Stimulated activated CD8-positive, alpha-beta memory T cell treated with anti-CD3 and anti-CD28 coated beads, Interleukin-4, amount 100 ng/mL, for 1 hour (primary cell): ENCODE measurements at places on chromosomes 4 and X.

GRCh38 chrX:53481093-53481492 is 46.9 kb upstream of the HSD17B10 start:
- no peak for DNase-seq

- DNase-seq, result no peak
Measured at GRCh38 chrX:71919431-71919830, 8.8 kb downstream of the NHSL2 start.

DNA sequence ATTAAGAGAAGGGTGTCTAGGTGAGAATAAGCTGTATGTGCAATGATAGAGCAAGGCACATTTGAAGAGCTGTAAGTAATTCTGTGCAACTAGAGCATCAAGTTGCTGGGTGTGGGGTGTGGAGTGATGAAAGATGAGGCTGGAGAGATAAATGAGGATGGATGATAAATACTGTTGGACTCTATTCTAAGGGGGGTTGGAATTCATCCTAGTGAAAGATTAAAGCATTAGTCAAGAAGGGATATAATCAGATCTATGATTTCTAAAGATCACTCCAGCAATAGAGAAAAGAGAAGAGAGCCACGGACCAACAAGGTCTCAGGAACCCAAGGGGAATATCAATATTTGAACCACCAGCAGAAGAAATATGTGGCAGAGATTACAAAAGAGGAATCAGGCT is 415.0 kb upstream of the RPS6KA3 start:
- DNase-seq, result no peak

GRCh38 chrX:111728096-111728495 is 47.1 kb downstream of the ALG13 start:
- DNase-seq, result no peak

GRCh38 chrX:40097141-40097503 is 636 bp downstream of the BCOR start:
- no peak for DNase-seq

GRCh38 chrX:121052122-121052521 is 4.7 kb downstream of the GLUD2 start:
- DNase-seq, result no peak

DNA sequence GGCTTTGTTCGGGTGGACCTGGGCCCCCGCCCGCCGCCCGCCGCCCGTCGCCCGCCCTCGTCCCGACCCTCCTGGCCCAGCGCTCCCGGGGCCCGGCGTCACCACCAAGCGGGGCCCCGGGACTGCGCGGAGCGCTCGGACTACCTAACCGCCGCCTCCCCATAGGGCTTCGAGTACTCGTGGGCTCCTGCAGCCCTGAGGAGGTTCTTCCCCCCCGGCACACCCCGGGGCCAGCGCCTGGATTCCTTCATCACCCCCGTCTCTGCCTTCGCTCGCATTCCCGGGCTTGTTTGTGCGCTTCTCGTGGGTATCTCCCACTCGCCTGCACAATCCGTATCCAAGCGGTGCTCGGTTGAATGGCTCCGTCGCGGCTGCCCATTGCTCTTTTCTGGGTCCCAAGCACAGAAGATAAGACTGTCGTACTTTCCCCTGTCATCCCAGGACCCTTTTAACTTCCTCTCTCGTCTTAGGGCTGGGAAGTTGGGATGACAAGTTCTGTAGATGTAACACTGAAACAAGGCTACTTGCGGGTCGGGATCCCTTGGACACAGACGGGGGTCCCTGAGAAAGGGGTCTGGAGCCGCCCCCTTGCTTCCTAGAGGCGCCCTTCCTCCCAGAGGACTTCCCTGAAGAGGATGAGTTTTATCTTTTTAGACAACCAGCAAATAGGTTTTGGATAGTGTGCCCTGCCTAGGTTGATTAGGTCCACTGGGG is 565 bp downstream of the MOB1B start:
- DNase-seq, result no peak

GRCh38 chr4:26441102-26441501 is 49.2 kb downstream of the CCKAR start:
- no peak for DNase-seq

- no peak for DNase-seq
Measured at GRCh38 chr4:16075975-16076757, 7.7 kb downstream of the PROM1 start.

GRCh38 chr4:18914182-18914581 is 892.6 kb upstream of the LCORL start:
- no peak for DNase-seq

DNA sequence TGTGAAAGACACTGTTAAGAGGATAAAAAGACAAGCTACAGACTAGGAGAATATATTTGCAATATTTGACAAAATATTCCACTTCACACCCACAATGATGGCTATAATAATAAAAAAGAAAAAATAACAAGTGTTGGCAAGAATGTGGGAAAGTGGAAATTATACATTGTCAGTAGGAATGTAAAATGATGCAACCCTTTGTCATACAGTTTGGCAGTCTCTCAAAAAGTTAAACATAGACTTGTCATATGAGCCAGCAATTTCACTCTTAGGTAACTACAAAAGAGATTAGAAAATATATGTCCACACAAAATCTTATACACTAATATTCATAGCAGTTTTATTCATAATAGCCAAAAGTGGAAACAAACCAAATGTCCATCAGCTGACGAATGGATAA is 5.2 kb upstream of the RADX start:
- DNase-seq, result no peak

DNA sequence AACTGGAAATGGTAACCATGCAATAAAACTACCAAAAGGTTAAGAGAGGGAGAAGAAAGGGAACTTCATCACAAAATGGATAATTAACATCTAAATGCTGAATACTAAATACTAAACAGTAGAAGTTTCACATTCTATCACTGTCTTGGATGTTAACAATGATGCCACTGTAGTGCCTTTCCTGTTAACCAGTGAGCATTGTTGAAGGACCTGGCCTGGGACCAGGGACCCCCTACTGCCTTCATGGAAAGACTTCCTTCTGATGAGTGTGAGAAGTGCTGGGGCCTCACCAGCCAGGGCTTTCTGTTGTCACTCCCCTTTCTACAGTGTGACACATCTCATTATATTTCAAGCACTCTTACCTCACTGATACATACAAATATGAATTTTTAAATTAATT is 739.3 kb upstream of the FTHL17 start:
- DNase-seq, result no peak

DNA sequence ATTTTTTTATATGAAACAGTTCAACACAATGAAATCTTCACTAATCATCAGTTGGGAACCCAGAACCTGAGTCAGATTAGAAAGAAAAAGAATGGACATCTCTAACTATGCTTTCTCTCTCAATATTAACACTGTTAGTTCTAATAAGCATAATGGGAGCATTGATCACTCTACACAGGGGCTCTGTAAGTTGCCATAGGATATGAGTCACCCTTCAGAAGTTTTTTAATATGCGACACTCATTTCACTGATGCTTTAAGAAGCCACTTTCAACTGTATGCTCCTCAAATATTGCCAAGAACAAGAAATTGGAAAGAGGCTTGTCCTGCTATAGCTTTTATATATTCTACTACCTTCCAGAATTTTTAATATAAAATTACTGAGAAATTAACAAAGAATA is 187.0 kb downstream of the AASDH start:
- no peak for DNase-seq

DNA sequence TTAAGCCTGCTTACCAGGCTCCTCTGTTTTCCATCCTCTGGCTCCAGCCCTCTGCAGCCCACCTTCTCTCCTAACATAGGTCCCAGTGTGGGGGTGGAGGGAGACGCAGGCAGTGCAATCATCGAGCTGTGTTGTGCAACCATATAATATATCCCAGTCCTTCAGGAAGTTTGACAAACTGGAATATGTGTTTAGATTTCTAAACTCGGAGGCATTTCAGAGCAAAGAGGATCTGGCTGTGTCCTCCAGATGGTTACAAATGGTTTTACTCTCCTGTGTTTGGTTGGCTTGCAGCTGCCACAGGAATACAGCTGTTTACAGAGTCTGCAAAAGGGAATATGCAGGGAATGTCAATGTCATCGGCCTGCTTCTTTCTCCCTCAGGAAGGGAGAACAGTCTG is 195.3 kb upstream of the LNX1 start:
- DNase-seq, result no peak

DNA sequence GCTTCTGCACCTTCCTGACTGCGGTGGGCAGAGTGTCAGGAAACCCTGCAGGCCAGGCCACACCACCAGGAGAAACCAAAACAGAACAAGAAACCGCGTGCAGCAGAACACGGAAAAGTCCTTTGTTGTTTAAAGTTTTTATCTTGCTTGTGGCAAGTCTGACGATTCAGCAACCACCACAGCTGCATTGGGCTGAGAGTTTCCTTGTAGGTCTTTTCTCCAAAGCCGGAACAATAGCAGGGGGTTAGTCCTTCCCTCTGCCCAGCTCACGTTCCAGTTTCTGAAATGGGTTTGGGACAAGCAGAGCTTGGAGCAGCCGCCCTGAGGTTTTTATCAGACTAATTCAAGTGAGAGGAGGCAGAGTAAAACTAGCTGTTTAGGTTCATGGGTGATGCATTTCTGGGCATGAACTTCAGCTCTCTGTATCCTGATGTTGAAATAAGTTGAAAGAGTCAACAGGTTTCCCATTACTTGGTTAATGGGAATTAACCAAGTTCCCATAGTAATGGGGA is 216.9 kb downstream of the PTTG2 start:
- no peak for DNase-seq

GRCh38 chr4:140078366-140078765 is 75.6 kb downstream of the MAML3 start:
- DNase-seq, result no peak

DNA sequence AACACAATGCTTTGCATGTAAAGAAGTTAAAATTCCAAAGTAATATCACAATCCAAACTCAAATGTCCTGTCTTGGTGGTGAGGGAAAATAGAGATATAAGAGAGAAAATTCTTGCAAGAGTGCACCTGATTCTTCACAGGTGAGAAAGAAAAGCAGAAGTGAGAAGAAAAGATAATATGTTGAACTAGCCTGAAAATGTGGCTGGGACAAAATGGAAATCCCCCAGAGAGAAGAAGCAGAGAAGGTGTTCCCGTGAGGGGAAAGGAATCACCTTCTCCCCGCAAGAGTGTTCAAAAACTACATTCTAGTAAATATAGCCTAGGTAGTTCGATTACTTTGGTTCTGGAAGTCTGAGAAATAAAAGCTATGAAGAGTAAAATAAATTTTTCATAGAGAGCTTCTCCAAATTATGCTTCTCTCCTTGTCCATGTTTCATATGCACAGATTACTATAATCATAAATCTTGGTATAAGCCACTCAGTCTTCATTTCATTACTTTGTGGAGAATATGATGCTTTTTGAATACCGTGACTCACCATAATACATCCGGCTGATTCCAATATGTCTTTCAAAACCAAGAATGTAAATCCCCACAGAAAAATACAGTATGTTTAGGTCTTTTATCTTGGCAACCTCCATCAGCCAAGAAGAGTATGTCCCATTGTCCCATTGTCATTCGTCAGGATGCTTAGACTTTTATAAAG is 63.1 kb downstream of the COX18 start:
- no peak for DNase-seq

DNA sequence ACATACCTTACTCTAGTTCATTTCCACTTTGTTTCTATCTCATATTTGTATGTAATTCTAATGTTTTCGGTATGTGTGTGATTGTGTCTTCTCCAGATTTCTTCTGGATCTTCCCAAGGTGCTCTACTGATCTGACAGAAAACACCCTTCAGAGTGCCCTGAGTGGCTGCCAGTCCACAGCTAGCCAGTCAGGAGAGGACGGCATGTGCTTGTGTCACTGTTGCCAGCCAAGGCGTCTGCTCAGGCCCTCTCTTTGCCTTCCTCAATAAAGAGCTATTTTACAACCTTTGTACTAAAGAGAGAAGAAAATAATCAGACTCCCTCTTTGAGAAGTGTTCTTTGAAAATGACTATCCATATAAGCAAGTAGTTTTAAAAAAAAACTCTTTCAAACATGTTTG is 29.0 kb downstream of the CD99L2 start:
- DNase-seq, result no peak

GRCh38 chrX:119809185-119809666 is 17.8 kb upstream of the RPL39 start:
- DNase-seq, result no peak

GRCh38 chr4:20391198-20391597 is 139.5 kb downstream of the SLIT2 start:
- DNase-seq, result no peak
